Kidney capillary endothelial cell (primary cell): ENCODE measurements at places on chromosomes 5 and 9.

DNA sequence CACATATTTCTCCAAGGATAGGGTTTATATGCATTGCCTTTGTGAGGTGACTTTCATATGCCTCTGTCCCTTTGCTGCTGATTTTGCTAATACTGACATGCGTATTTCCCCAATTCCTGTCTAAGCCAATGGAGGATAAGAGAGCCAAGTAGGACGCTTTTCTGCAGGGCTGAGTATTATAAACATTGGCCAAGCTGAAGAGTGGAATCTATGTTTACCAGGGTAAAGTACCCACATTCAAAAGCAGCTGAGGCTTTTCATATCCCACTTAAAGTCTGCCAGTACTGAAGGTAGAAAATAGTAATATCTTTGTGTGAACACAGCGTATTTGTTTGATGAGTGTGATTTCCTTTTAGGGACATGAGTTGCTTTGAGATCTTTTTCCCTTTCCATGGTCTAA is 128.8 kb upstream of the GPR151 start:
- DNase-seq = no peak

- peak; percentile 23 for DNase-seq
Measured at GRCh38 chr5:132907161-132907560, 33.7 kb downstream of the LEAP2 start.

GRCh38 chr5:115583474-115583873 is 18.8 kb downstream of the TICAM2 start:
- DNase-seq = peak; percentile 35

DNA sequence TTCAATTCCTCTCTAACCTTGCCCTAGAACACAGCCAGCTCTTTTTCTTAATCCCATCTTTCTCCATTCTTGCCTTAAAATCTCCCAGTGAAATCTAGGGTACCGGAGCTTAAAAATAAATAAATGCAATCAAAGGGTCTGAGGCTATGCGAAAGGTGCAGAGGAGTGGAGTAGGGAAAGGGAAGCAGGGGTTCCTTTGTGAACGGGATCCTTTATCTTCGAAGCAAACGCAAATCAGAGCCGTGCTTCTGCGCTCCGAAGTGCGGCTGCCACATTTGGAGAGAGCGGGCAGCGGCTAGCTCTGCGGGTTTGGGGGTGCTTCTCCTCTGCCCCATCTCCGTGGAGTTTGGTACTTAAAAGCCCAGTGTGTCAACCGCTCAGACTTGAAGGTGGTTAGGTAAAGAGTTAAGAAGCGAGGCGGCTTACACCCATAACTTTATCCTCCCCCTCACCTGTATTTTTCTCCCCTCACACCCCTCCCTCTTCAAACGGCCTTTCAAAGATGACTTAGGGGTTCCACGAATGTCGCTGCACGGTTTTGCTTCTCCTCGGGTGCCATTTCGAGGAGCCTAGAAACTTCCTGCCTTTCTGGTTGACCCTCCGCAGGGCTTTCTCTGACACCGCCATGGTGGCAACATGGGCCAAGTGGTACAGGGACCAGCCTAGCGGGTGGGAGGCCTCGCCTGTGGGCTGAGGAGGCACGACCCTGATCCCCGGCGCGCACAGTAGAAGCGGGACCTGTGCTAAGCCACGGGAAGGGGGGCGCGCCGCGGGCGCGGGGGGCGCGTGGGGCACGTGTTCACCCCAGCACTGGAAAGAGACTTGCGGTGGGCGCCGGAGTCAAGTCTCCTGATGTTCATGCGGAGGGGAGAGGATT is 31.7 kb upstream of the NFIB start:
- DNase-seq = no peak

DNA sequence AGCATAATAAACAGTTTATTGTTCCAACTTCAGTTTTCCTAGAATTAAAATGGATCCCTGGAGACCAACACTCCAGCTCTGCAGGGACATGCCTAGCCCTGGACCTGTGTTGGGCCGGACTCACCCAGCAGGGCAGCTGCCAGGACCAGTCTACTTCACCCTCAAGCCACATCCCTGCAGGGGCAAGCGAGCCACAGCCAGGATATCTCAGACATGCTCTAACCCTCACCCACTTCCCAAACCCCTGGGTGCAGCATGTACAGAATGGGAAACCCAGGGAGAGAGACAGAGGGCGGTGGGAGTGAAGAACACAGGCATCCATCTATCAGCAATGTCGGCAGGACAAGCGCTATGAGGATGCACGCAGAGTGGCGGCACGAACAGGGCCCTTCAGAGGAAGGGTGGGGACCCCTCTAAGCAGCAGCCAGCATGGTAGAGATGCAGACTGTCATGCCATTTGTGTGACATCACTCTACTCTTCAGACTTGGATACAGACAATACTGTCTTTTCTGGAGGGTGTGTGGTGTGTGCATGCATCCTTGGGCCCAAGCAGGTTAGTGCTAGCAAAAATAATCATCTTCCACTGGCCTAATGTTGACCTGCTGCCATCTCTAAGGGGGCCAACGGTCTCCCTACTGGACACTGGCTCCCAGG is 83.1 kb downstream of the SEMA4D start:
- DNase-seq = no peak

- no peak for DNase-seq
Measured at GRCh38 chr5:176830995-176831423, 20.6 kb downstream of the UNC5A start.

DNA sequence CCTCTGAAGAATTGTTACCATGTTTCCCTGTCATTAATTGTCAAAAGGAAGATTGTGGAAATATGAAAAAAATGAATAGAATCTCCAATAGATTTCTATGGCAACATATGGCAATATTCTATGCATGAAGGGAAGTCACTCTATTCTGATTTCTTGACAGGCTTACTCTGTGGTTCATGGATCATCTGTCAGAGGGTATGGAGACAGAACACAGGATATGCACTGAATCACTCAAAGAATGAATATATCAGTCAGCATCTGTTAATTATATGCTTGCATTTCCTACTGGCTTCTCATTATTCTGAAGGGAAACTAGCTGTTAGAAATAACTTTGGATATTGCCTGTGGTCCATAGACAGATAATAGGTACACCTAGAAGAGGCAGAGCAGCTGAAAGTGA is 918.9 kb downstream of the DTWD2 start:
- DNase-seq = no peak

DNA sequence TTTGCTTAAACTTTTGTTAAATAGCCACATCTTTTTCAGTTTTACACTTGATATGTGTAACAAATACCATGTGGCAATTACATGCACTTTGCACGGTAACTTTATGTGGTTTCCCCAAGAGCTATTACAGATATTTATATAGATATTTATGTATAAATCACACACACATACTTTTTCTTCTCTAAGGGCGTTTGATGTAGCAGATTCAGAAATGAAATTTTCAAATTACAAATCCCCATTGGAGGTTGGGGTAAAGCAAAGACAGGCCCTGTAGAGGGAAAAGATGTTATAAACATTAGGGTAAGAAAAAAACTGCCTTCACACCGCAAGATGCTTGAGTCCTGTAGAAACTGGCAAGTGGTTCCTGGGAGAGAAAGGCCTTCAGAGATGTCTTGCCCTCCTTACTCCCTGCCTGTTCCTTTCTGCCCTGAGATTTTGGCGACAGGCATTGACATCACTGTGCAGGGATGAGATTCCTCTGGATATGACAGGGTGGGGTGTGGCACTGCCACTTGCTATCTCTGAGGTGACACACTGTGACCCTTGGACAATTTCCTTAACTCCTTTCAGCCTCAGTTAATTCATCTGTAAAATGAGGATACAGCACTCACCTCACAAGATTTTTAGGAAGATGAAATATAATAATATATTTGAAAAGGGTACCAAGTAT is 177.9 kb upstream of the TUT7 start:
- no peak for DNase-seq

DNA sequence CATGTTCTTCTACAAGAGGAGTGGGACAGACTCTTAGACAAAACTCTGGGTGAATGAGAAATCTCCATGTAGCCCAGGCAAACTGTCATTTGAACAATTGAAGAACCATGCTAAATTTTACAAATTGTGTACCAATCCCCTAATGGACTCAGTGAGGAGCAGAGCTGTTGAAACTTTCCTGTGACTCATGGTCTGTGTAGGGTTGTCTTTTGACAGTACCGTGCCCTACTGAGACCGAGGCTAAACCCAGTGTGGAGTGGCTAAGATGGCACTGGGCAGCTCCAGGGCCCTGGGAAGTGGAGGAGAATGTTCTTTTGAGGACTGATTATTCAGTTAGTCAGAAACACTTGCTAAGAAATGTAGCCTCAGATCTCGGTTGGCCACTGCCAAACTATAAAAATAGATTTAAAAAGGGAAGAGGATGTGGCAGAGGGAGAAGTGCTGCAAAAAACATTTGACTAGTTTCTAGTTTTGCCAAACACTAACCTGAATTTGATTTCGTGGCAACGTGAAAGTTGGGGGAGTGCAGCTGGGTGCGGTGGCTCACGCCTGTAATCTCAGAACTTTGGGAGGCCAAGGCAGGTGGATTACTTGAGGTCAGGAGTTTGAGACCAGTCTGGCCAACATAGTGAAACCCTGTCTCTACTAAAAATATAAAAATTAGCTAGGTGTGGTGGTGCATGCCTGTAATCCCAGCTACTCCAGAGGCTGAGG is 24.7 kb downstream of the POU4F3 start:
- DNase-seq = no peak

DNA sequence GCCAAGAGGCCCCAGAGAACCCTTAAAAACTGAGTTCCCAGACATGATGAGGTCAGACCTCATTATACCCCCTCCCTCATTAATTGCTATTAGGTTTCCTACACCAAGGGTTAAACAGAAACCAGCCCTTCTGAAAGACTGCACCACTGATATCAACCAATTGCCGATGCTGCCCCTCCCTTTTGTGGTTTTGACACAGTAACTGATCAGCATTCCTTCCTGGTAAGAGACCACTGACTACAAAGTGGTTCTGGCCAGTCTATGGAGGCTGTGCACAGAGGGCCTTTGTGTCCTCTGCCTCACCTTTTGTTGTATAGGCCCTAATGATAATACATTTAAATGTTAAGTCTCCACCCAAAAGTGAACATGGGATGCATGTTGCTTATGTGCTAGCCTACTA is 201.5 kb downstream of the FRMD3 start:
- DNase-seq = no peak

GRCh38 chr9:113817171-113817570 is 58.9 kb upstream of the ZNF618 start:
- no peak for DNase-seq

DNA sequence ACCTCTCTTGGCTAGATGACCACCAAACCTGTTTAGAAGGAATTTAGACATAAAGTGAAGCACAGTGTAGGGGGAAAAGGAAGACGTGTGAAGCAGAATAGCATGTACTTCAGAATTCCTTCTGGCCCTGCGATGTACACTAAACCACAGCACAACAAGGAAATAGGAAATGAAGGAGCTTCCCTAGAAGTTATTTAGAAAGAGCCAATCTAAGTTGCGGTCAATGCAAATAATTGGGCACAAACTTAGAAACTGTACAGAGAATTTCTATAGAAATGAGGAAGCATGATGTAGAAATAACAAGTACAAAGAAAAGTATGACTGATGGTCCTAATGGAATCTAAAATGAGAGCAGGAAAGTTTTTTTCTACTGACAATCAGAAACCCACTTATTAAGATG is 41.5 kb downstream of the ANKRD55 start:
- no peak for DNase-seq

DNA sequence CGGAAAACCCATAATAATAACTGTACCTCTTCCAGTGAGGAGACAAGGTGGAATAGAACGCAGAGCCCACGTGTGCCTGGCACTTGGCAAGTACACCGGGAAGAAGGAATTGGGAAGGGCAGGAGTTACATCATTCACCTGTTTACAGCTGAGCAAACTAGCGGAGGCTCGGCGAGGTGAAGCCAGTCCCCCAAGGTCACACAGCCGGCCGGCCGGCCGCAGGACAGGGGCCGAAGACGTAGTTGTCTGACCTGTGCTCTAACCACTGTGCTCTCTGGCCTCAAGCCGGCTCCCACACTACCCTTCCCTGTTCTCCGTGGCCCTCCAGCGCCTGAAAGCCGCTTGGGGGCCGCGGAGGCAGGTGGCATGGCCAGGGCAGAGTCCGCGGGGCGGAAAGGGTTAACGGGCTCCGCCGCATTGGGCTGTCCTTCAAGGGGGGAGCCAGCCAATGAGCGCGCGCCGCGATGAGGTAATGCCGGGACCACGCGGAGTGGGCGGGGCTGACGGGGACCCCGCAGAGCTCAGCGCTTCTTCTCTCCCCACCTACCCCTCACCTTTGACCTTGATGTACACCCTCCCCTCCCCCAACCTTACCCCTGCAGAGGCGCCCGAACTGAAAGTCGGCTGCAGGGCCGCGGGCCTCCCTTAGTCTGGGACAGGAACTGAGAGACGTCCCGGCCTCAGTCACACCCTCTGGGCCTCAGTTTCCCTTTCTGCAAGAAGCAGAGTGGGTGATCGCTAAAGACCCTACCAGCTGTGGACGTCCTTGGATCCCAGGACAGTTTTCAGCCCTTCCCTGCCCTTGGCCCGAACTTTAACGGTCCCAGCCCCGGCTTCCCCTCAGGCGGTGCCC is 125.1 kb downstream of the C9orf50 start:
- DNase-seq = peak; percentile 76

DNA sequence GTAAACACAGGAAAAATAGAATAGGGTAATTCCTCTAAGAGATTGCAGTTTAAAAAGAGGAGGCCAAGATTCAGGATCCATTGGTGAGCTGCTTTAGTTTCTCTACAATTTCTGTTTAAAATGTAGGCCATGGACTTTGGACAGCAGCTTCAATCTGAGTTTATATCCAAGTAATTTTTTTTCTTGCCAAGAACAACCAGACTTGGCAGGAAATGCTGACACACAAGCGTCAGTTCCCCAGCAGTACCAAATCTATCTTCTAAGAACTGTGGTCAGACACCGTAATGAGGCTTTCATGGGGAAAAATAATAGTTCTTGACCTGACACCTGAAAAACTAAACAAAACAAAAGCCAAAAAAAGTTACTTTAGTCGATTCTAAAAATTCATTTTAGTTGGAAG is 528.8 kb downstream of the CSNK1G3 start:
- peak; percentile 11 for DNase-seq

GRCh38 chr9:127067603-127068220 is 54.7 kb downstream of the ANGPTL2 start:
- no peak for DNase-seq

DNA sequence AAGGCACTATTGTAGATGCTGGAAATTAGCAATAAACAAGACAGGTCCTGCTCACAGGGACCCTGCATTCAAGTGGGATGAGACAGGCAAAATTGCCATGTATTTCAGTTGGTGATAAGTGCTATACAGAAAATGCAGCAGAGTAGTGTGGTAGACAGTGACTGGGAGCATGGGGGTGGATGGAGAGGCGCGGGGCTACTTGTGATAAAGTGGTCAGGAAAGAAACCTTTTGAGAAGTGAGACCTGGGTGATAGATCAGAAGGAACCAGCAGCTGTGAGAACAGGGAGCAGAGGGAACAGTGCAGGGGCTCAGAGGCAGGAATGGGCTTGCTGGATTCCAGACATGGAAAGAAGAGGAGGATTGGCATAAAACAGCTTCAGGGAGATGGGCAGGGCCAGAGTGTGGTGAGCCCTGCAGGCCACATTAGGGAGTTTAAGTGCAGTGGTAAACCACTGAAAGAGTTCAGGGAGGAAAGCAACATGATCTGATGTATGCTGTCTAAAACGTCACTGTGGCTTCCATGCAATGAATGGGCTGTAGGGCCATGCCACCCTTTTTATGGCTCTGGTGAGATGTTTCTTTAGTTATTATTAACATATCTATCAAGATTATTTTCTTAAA is 7.3 kb downstream of the CRHBP start:
- DNase-seq = no peak

GRCh38 chr9:68678430-68678829 is 26.6 kb upstream of the PIP5K1B start:
- DNase-seq = no peak

- DNase-seq = peak; percentile 81
Measured at GRCh38 chr9:125524583-125525355, 182.2 kb downstream of the MAPKAP1 start.
